Bronchial epithelial cell (primary cell): ENCODE measurements at places on chromosomes 4 and X.

GRCh38 chrX:72652082-72652481 lies 62.0 kb downstream of the PHKA1 start:
- DNase-seq, result no peak

GRCh38 chr4:129682586-129682985 lies 586.6 kb downstream of the C4orf33 start:
- no peak for DNase-seq

GRCh38 chr4:150518559-150518958 lies 63.4 kb upstream of the MAB21L2 start:
- DNase-seq, result peak; percentile 92

DNA sequence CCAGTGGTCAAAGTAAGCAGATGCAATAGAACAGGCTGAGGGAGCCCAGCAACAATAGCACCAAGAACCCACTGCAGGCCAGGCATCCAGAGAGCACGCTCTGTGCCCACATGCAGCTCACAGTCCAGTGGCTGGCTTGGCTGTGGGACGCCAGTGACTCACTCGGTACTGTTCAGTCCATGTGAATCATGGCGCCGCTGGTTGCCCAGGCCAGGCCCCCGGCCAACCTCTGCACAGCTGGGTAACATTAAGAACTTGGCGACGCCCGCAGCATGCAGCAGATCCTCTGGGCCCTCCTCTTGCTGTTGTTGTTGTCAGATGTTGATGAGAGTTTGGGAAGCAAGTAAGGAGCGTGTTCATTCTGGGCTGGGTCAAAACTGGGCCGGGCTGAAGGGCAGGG lies 60.5 kb downstream of the MSX1 start:
- no peak for DNase-seq

GRCh38 chrX:35382966-35383365 lies 415.2 kb upstream of the MAGEB16 start:
- no peak for DNase-seq

DNA sequence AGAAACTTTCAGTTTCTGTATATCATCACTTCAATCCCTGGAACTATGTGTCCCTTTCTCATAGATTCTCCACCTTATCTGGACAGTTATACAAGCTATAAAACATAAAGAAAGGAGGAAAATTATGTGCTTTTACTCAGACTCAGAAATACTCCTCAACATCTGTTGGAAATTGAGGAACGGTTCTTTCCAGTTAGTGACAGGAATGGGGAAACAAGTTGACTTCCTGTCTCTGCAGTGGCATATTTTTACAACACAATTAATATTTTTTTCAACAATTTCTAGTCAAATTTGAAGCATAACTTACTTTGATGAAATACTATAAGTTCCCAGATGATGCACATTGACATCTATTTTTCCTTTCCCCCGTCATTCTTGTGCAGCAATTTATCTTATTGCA lies 27.9 kb downstream of the ABHD18 start:
- DNase-seq, result no peak

DNA sequence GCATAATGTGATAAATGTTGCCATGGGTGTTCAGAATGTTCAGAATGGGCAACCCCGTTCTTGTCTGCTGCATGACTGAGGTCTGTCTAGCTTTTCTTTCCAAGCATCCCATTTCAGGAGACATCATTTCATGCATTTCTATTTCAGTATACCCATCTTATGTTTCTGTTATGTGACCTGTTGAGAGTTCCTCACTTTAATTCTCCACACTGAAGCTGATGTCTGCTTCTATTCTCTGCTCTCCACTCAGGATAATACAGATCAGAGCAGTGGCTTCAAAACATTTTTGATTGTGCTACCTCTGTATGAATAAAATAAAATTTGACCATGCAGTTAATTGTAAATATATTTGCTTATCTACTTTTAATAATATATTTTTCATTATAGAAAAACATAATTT lies 398.6 kb downstream of the ARHGAP24 start:
- no peak for DNase-seq

- no peak for DNase-seq
Observed at GRCh38 chr4:98958065-98958464, 29.1 kb upstream of the EIF4E start.

GRCh38 chr4:99710020-99710419 lies 52.4 kb upstream of the C4orf54 start:
- peak; percentile 59 for DNase-seq

GRCh38 chr4:37812713-37813112 lies 13.8 kb upstream of the PGM2 start:
- peak; percentile 25 for DNase-seq

DNA sequence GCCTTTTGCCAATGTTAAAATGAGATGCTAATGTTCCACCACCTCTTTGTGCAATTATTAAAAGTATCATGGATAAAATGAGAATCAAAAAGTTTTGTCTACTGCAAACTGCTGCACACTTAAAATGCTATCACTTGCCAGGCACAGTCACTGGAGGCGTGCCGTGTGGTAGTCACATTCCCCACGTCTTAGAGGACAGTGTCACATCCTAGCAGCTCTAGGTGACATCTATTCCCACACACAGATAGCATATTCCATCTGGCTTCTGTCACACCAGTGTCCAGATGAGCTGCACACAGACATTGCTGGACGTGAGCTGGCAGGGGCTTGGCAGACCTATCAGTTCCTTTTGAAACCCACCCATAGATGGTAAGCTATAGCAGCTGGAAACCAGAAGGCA lies 47.0 kb downstream of the NSG1 start:
- no peak for DNase-seq

- no peak for DNase-seq
Observed at GRCh38 chr4:185845966-185846365, 34.0 kb upstream of the SORBS2 start.

DNA sequence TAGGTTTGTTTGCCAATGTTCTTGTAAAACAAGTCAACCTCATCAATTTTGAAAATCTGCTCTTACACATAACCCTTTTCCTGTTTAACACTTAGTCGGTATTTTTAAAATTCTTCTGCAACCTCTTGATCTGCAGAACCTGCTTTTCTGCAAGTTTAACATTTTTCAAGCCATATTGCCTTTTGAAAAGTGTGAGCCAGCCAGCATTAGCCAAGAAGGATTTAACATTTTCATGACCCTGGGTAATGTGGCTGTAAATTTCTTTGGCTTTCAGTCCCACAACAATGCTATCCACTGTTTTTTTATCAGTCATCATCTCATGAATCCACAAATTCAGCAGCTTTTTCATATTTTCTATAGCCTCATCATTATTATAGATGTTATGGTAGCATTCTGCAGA lies 956.5 kb downstream of the FAT4 start:
- DNase-seq, result peak; percentile 12

DNA sequence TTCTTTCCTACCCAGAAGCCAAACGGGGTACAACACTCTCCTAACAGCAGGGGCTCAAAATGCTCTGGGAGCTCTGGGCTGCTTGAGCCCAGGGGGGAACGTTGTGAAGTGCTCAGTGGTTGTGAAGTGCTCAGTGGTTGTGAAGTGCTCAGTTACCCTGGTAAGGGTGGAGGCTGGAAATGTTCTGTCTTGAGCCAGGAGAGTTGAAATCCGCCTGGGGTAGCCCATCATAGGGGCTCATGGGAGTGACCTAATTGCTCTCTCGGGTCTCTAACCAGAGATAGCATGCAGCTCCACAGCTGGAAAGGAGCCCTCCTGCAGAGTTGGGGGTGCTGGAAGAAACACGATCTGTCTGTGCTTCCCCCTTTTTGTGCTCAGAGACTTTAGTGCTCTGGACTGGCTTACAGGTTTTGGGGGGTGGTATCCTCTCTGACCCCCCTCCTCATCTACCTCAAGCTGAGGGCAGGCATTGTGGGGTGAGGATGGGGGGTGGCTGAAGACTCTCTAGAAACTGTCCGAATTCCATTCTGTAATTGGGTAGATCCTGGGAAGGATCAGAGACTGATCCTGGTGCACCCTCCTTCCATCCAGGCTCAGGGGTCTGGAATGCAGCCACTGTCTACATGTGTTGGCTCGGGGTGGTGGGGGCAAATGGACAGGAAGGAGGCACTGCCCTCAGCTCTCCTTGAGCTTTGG lies 2.7 kb downstream of the EFNB1 start:
- DNase-seq, result no peak
